ENCODE measurements at places on chromosomes 11 and 22.
A peak's percentile ranks its signal among the peaks of the same experiment; 100 is the strongest.

GRCh38 chr11:76152741-76153570 is 53.3 kb downstream of the WNT11 start:
- DNase-seq, result no peak

GRCh38 chr11:6541356-6541755 is 44.3 kb downstream of the DNHD1 start:
- DNase-seq, result no peak

DNA sequence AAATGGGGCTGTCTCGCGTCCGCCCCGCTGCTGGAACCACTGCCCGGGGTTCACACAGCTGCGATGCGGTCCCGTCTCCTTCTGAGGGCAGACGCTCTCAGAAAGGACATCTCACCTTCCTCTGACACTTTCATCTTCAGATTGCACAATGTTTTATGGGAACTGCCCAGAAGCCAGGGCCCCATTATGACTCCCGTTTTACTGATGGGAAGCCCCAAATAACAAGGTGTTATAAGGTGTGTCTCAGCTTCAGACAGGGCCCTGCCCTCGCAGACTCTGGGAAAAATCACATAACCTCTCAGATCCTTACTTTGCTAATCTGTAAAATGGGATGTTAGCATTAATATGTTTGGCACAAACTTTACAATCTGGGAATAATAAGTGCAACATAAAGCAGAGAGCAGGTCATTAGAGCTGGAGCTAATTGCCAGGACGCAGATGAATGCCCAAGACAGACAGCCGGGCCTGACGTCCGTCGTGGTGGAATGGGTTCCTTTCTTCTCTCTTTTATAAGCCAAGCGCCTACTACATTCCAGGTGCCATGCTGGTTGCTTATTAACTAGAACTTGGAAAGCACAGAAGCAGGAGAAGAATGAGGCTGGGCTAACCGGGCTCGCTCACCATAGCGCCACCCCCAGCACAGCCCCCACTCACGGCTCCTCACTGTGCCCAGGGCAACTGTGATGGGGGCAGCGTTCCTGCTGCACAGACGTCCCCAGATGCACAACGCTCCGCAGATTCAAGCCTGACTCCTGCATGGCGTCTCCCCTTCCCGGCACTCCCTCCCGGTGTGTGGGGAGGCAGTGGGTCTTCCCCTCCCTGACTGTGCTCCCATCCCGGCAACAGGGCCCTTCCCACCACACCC is 43.8 kb downstream of the TRMU start:
- no peak for DNase-seq

- DNase-seq, result no peak
These were observed 875.3 kb downstream of the NTM start for GRCh38 chr11:132245403-132246385.

DNA sequence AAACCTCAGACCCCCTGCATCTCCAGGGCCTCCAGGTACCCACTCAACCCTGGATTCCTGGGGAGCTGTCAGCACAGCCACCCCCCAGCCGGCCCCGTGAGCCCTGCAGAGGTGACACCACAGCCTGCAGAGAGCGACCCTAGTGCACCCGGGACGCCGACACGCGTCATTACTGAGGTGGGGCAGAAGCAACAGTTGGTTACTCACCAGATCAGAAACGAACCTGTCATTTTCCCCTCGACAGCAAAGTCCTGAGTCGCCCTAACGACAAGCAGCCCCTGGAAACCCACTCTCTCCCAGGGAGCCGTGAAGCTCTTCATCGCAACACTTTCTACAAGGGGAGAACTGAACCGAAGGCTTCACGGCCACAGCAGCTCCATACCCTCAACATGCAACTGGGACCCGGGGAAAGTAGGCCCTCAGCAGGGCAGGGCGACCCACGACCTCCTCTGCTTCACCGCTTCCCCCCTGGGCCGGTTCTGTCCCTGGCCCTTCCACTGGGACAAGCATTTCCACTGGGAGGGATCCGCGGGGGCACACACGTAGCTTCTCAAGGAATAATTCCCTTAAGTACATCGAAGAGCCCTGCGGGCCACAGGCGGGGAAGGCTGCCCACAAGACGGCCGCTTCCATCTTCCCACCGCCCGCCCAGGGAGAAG is 1.6 kb downstream of the BRD1 start:
- peak; percentile 54 for DNase-seq

- DNase-seq, result no peak
These were observed 125.5 kb upstream of the MTMR2 start for GRCh38 chr11:96049426-96049825.

DNA sequence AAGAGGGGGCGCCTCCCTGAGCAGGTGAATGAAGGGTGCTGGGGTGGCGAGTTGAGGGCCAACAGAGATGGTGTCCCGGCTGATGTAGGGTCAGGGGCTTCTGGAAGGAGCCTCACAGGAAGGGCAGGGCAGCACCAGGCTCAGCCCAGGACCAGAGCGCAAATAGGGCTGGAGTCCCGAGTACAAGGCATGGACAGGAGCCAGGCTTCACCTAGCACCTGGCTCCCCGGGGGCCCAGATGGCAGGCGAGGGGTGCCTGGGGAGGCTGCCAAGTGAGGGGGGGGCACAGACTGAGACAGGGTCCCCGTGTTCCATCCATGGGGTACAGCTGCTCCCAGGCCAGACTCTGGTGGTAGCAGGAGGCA is 105.8 kb downstream of the KCNQ1 start:
- no peak for DNase-seq

DNA sequence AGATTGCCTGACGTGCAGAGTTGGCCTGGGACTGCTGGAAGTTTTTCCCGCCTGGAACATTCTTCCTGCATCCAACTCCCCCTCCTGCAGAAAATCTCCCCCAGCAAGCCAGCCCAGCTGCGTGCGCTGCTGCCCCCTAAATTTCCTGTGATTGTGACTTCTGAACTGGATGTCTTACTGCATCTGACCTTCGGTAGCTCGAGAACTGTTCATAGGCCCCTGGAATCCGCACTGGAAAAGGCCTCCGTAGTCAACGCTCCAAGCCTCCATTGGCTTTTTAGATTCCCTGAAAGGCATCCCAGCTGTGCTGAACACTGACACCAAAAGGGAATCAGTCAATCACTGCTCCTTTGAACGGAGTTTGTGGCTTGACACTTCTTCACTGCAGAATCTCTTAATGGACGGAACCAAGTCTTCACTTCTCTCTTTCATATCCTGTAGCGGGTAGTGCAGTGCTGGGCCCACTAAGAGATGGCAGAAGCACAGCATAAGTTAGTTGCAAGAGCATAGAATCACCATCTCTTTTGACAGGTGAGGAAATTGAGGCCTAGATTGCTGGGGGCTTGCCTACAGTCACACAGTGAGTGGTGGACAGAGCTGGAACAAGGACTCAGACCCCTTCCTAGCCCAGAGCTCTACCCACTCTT is 14.2 kb upstream of the RASD2 start:
- DNase-seq, result no peak

DNA sequence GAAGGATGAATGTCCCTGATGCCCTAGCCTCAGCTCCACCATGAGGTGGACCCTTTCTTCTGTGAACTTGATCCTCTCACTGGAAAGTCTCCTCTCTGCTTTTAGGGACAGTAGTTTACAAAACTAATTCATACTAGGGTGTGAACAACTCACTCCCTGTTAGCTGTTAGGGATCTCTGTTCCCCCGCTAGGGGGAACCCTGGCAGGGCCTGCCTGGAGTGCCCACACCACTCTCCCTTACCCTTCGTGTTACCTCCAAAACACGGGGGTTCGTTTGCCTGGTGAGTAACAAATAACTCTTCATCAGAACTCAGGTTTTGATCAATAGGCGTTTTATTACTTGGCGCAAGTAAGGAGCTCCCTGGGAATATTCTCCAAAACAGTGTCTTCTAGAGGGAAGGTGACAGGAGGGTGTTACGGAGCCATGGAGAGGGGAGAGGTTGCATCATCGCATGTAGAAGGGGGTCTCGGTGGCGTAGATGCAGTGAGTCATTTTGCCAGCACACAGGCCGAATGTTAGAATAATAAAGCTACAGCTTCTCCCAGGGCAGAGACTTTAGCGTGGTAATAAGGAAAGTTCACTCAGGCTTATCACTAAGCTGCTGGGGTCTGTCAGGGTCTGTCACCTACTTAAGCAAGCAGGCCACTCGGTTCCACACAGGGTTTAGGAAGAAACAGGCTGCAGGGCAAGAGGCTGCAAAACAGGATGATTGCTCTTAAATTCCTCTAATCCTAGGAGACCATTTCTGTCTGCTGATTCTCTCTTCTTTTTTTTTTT is 45.8 kb downstream of the C11orf96 start:
- no peak for DNase-seq

GRCh38 chr11:130582981-130583380 is 134.5 kb downstream of the ADAMTS15 start:
- DNase-seq, result no peak

GRCh38 chr11:12827929-12828812 is 153.9 kb downstream of the TEAD1 start:
- DNase-seq, result no peak

- DNase-seq, result no peak
These were observed 76.4 kb downstream of the YAP1 start for GRCh38 chr11:102186551-102187191.

DNA sequence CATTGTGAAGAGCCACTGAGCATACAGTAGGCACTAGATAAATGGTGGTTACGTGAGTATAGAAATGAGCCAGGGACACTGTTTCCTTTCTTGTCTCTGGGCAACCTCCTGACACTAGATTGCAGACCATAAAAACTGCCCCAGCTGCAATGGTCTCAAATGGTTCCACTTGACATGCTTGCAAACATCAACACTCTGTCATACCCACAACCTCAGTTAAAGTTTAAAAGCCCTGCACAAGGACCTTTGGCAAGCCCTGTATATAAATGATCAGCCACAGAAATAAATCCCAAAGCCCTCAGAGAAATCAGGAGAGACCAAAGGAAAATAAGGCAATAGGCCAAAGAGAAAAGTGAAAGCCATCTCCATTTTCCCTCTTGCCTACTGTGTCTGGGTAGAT is 20.7 kb downstream of the PLEKHA7 start:
- no peak for DNase-seq

DNA sequence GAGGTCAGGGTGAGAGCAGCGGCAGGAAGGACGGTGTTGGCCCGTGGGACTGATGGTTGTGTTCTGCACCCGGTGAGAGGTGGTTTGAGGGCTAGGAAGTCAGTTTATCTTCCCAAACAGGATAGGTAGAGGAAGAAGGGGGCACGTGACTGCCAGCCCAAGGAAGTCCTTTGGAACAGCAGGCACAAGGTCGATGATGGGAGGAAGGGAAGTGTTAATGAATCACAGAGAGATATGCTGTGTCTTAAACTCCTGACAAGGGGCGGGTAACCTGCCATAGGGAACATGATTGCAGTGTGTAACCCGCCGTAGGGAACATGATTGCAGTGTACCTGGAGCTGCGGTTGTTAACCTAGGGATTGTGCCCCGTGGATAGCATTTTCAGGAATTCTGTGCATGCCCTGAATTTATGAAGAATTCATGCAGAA is 49.0 kb downstream of the PRR5L start:
- DNase-seq, result no peak

DNA sequence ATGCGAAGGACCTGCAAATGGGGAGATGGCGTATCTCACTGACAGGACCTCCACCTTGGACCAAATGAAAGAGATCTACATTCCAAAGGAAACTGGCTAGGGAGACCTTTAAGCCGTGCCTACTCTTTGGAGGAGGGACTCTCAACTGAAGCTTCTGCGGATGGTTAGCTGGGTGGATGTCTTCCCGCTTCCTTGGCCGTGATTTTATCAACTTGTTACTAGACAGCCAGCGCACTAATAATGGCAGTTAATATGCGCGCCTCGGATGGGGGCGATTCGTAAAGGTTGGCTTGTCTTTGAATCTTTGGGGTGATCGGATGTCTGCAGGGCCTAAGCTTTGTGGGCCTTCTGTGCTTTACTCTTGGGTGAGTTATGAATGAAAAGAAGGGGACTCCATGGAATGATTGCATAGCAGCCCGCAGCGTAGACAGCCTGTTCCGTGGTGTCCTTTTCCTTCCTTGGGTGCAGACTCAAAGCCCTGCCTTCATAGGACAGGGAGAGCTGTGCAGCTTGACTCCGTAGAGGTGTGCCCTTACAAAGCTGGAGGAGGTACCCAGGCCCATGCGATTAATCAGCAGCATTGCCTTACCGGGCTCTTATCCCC is 1.5 kb downstream of the ZNRF3 start:
- no peak for DNase-seq

GRCh38 chr11:19537803-19538453 is 174.7 kb upstream of the NAV2 start:
- DNase-seq, result no peak

DNA sequence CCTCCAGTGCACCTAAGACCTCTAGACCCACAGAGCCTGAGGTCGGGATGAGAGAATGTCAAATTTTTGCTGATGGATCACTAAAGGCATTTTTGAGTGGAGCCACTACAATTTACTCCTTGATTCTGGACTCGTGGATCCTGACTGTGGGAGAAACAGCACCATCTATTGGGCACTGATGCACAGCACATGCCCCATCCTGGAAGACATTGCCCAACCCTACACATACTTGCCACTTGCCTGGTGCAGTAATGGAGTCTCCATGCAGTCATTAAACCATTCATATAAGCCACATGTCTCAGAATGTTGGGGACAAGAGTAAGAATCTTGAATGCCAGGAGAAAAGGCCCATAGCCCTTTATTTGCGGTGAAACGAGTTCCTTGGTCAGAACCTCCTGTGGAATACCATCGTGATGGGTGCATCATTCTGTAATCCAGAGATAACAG is 103.9 kb downstream of the GGTLC2 start:
- no peak for DNase-seq

DNA sequence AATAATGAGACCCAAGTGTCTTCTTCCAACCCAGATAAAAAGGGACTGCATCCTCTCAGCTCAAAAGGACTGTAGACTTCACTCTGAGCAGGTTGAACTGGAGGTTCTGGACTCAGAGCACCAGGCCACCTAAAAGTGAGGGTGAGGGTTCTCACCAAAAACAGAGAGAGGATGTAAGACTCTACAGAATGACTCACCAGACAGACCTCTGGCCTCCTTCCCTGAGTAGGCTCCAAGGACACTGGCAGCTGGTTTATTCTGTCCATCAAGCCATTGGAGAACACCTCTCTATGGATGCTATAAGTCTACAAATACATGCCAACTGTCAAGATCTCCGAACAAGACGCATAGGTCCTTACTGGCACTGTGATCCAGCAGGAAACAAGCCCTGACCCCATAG is 27.2 kb downstream of the FEZ1 start:
- DNase-seq, result no peak

Measured in stimulated activated CD8-positive, alpha-beta memory T cell treated with anti-CD3 and anti-CD28 coated beads, Interleukin-4, amount 100 ng/mL, for 1 hour (primary cell).